ENCODE measurements at places on chromosomes 13 and 19. TPM values are rescaled to one million over a fixed set of nuclear protein-coding genes. Genes with fewer than 3 reads are reported as not detected.

- no peak for DNase-seq
Observed at GRCh38 chr13:48009284-48009683, 8.2 kb upstream of the SUCLA2 start.

Gene ATP8A2
- 0.83 TPM for total RNA-seq

DNA sequence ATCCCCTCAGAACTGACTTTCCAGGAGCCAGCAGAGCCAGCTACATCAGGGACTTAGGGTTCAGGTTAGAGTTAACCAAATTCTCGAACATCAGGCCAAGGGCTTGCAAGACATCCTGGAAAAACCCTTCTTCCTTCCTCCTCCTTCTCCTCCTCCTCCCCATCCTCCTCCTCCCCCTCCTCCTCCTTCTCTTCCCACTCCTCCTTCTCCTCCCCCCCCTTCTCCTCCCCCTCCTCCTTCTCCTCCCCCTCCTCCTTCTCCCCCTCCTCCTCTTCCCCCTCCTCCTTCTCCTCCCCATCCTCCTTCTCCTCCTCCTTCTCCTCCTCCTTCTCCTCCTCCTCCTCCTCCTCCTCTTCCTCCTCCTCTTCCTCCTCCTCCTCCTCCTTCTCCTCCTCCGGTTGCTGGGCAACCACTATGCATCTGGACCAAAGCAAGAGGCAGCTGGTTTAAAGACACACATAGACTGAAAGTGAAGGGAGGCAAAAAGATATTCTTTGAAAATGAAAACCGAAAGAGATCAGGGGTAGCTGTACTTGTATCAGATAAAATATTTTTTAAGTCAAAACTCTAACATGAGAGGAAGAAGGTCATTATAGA, 5.9 kb upstream of the CCL25 start:
- no peak for DNase-seq

GRCh38 chr13:48220981-48221685, 11.9 kb upstream of the ITM2B start:
- DNase-seq = no peak

Gene TRIM28
- total RNA-seq = 574 TPM

DNA sequence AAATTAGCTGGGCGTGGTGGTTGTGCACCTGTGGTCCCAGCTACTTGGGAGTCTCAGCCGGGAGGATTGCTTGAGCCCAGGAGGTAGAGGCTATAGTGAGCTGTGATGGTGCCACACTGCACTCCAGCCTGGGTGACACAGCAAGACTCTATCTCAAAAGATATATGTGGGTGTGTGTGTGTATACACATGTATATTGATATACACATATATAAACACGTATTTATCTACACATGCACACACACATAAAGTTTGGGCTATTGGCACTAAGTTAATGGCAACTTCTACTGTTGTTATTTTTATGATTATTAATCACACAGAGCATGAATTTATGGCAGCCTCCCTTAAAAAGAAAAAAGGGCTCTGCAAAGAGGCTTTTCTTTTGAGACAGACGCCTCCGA, 27.1 kb upstream of the ABCC4 start:
- DNase-seq = no peak

DNA sequence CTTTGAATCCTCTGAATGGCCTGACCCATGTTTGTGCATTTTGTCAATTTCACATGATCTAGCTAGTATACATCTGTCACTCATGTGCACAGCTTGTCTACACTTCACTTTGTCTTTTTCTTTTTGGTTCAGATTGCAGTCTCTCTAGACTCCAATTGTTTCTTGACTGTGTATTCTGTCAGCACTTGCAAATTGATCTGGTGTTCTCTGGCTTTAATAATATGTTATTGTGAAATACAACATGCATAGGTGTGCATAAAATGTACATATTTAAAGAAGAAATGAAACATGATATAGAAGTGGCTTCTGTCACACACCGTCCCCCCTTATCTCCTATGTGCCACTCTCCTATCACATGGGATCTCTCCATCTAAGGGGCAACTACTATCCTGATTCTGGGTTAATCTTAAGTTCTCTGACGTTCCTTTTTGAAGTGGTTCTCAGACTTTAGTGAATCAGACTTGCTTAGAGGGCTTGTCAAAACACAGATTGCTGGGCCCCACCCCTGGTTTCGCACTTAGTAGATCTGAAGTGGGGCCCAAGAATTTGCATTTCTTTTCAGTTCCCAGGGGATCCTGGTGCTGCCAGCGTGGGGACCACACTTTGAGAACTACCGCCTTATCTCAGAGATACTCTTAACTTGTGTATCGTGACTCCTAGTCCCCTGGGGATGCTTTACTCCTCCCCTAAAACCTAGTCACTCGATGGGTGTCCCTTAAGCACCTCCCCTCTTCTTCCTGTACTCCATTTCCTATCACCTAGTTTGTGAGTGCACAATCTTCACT, 5.8 kb downstream of the KRTDAP start:
- DNase-seq = no peak

GRCh38 chr13:79389026-79389425, 17.0 kb downstream of the RBM26 start:
- no peak for DNase-seq

Gene ADAMTS10
- 57.2 TPM for total RNA-seq

GRCh38 chr13:25654322-25654721, 282.5 kb downstream of the ATP8A2 start:
- DNase-seq = no peak

Gene CGB5
- total RNA-seq = not detected

- no peak for DNase-seq
Observed at GRCh38 chr13:52833296-52833875, 15.1 kb downstream of the PCDH8 start.

GRCh38 chr19:16898361-16899015, 9.7 kb downstream of the F2RL3 start:
- DNase-seq = no peak

Gene MLLT1
- 31.4 TPM for total RNA-seq

DNA sequence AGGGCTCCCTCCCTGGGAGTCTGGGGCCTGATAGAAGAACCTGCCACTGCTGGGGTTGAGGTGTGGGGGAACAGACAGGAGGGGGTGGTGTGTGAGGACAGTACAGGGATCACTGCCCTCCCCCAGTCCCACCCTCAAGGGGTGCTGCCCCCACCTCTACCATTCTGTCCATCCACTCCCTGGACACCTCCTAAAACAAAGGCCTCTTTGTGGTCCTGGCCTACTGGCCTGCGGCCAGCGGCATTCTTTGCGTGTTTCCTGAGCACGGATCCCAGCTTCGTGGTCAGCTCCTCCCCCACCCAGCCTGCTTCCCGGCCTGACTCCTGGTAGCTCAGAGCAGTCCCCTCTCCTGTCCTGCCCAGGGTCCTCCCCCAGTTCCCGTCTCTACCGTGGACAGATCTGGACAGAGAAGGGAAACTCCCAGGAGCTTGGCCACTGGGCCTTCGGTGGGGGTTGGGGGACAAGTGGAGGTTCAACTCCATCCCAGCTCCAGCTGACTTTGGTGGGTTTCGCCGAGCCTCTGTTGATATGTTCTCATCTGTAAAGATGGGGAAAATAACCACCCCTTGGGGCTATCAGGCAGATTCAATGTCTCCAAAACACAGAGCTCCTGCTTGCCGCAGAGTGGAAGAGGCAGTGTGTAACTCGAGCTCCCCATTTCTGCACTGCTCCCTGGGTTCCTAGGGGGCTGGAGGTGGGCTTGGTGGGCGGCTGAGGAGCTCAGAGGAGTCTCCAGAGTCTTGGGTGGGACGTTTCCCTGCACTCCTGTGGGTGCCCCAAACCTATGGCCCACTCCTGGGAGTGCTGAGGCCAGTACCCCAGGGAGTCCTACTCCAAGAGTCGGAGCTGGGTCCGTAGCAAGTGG, 48.7 kb downstream of the LYL1 start:
- DNase-seq = no peak

Gene CAPS
- total RNA-seq = 48.3 TPM

Gene CYP2A6
- 1.1 TPM for total RNA-seq

Gene SLC1A6
- total RNA-seq = not detected

DNA sequence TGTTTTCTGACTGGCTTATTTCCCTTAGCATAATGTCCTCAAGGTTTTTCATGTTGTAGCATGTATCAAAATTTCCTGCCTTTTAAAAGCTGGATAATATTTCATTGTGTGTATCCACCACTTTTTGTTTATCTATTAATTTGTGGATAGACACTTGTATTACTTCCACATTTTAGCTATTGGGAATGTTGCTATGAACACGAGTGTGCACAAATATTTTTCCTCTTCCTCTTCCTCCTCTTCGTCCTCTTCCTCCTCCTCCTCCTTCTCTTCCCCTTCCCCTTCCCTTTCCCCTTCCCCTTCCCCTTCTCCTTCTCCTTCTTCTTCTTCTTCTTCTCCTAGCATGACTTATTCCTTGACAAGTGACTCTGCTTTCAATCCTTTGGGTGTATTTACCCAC, 51.2 kb upstream of the KL start:
- no peak for DNase-seq

Gene ICAM5
- 0.59 TPM for total RNA-seq

GRCh38 chr19:3682741-3683404, 17.4 kb downstream of the PIP5K1C start:
- no peak for DNase-seq

GRCh38 chr13:27006519-27007161, 165.0 kb downstream of the USP12 start:
- DNase-seq = no peak

- no peak for DNase-seq
Observed at GRCh38 chr19:55352549-55353145, 1.9 kb downstream of the COX6B2 start.

Gene ZNF568
- total RNA-seq = 20.2 TPM

GRCh38 chr13:37290716-37291505, 185.4 kb upstream of the CSNK1A1L start:
- DNase-seq = no peak

- peak; percentile 14 for DNase-seq
Observed at GRCh38 chr13:99085139-99085807, 107.4 kb upstream of the DOCK9 start.

DNA sequence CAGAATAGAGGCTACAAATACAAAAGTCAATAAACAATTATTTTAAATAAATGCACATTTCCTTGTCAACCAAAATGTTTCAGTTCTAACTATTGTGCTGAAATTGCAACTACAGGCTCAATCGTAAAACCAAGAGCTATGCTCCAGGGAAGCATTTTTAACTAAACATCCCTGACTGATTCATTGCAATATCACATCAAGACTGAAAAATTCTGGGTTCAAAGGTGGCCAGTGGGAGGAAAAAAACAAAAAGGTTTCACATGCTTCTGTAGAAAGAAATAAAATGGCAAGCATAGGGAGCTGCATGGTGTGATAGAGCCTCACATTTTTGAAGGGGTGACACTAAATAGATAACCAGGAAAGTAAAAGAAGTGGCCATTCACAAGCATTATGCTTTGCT, 862.8 kb downstream of the PCDH9 start:
- no peak for DNase-seq

DNA sequence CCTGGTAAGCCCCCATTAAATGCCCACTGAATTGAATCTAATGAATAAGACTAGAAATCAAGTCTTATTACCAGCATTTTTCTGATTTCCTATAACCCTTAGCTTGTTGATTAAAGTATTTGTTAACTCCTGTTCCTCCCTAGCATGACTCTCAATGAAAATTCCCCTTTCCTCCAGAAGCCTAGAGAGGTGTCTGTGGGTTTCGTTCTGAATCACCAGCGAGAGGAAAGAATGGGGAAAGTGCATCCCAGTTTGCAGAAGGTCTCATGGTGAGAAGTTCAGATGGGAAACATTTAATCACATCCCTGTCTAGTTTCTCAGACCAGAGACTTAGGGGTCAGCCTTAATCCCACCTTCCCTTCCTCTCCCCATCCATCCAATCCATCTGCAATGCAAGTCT, 26.9 kb downstream of the POU2F2 start:
- DNase-seq = no peak

Gene PRX
- total RNA-seq = 2.4 TPM

Gene GZMM
- total RNA-seq = 91.0 TPM

DNA sequence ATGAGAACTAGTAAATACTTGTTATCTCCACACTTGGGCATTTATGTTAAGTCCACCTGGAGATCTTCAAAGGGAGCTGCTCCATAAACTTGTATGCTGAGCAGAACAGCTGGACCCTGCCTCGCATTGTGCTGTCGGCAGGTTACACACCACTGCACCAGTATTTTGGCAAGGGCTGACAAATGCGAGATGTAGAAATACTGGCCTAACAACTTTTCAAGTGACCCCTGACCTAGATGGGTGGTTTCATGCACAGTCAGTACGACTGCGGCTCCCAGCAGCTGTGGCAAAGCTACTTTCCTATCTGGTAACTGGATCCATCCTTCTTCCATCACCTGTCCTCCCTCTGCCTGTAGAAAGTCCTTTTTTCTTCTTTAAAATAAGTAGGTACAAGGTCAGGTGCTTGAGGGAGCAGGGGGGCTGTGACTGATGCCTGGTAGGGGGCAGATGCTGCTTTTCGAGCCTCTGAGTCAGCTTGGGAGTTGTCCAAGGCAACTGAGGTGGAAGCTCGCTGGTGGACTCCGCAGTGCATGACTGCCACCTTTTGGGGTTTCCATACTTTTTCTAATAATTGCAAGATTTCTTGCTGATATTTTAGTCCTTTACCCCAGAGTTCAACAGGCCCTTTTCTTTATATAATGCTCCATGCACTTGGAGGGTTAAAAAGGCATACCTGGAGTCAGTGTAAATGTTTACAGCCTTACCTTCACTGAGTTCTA, 86.8 kb downstream of the SLC25A15 start:
- DNase-seq = no peak

Gene MEIOSIN
- total RNA-seq = not detected

- DNase-seq = no peak
Observed at GRCh38 chr13:101082441-101082840, 333.9 kb downstream of the NALCN start.

DNA sequence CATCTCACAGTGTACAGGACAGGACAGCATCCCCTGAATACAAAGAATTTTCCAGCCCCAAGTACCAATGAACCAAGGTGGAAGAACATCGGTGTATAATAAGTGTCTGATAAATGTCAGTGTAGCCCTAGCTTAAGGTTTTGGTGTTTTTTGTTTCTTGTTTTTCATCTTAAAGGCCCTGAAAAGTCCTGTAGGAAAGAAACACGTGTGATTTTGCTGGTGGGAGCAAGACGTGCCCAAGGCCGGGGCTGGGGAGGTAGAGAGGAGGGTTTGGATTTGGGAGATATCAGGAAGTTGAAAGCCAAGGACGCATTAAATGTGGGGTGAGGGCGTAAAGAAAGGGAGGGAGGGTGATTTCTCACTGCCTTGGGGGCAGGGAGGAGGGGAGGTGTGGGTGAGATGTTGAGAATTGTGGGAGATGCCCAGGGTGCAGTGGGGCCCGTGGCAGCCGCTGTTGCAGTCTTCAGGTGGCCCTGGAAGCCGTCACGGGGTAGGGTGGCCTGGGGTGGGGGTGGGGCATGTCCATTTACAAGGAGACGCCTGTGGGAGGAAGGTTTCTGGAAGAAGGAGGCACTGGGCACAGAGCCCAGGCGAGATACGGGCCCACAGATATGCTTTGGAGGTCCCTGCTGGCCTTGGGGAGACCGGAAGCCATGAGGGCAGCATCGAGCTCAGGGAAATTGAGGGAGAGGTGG, 6.7 kb downstream of the CAMSAP3 start:
- no peak for DNase-seq

GRCh38 chr13:89584058-89584620, 1763.3 kb upstream of the MIR17HG start:
- DNase-seq = no peak

Gene CD320
- 40.8 TPM for total RNA-seq

GRCh38 chr19:6196361-6196760, 60.9 kb downstream of the ACSBG2 start:
- no peak for DNase-seq

All from T-cell (primary cell).